Lung (tissue), 17 donors: ENCODE measurements at places on chromosomes 3 and 15. TPM values are rescaled to one million over a fixed set of nuclear protein-coding genes. Genes with fewer than 3 reads are reported as not detected.

GRCh38 chr3:17747174-17747889, 4.9 kb upstream of the TBC1D5 start:
- DNase-seq: no peak

DNA sequence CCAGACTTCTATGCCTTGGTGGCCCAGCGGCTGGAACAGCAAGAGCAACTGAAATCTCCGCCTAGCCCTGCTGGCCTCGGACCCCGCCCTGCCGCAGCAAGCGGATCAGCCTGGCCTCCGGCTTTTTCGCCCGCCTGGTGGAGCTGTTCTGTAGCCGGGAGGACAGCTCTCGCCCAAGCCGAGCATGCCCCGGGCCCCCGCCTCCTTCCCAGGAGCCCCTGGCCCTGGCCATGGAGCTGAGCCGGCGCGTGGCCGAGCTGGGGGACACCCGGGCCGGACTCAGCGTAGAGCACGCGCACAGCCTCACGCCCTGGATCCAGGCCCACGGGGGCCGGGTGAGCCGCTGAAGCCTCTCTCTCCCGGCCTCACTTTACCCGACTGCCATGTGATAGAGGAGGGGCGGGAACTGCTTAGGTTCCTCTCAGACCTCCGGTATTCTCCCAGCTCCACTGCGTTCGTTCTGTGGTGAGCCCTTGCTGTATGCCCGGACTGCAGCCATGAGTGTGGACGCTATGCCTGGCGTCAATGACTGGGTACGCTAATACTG, 24.1 kb upstream of the MRPL3 start:
- DNase-seq: peak; percentile 80

- DNase-seq: no peak
Measured at GRCh38 chr15:81166636-81167305, 29.9 kb upstream of the IL16 start.

CX3CR1 gene
- polyA plus RNA-seq: 0.20 TPM

DNA sequence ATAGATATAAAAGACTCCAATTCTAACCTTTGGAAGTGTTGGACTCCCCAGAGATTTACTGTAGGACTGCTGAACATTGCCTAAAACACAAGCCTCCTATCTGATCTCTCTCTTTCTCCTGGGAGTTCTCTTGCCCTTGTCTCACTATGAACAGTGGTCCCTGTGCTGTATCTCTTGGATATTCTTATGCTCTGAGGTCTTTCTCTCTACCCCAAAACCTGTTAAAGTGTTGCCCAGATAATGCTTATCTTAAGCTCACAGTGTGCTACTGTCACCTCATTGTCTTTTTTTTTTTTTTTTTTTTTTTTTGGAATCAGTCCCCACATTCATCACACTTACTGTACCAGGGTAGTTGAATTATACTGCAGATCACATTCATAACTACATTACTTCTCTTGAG, 131.0 kb upstream of the CBLB start:
- no peak for DNase-seq

DUOX1 gene
- polyA plus RNA-seq: 70.5 TPM

WDR93 gene
- polyA plus RNA-seq: 1.4 TPM

DNA sequence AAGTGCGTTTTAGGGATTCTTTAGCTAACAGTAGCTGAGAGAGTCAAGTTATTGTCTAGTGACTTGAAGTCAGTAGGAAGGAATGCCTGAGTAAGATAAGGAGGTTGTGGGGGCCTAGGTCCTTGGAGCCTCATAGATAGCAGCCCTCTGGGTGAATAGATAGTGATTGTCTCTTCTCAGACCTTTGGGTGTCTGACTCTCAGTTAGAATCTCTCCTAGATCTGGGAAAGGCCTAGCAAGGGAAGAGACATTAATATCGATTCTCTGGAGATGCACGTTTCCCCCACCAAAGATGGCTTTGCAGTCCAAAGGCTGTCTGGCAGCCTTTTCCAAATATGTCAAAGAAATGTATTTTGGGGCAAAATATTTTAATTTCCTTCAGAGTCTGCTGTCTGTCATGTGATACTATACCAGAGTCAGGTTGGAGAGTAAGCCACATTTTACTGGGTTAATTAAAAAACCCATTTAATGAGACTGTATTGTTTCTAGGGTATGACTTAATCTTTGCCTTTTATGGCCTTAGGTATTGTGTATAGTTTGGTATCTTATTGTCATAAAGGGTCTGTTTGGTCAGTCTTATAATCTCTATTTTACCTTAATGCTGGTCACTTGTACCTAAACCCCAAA, 92.2 kb downstream of the ST6GAL1 start:
- no peak for DNase-seq
